Substantia nigra (tissue), 51 donors: ENCODE measurements at places on chromosomes 7 and 10.

GRCh38 chr7:20700453-20701227 is 85.2 kb downstream of the ABCB5 start:
- DNase-seq, result no peak

- DNase-seq, result no peak
Measured at GRCh38 chr10:88664142-88664541, at the start of gene LIPF. LIPF (plus strand) TSS chr10:88664442; CDS start chr10:88667298, 2,856 bp downstream.

DNA sequence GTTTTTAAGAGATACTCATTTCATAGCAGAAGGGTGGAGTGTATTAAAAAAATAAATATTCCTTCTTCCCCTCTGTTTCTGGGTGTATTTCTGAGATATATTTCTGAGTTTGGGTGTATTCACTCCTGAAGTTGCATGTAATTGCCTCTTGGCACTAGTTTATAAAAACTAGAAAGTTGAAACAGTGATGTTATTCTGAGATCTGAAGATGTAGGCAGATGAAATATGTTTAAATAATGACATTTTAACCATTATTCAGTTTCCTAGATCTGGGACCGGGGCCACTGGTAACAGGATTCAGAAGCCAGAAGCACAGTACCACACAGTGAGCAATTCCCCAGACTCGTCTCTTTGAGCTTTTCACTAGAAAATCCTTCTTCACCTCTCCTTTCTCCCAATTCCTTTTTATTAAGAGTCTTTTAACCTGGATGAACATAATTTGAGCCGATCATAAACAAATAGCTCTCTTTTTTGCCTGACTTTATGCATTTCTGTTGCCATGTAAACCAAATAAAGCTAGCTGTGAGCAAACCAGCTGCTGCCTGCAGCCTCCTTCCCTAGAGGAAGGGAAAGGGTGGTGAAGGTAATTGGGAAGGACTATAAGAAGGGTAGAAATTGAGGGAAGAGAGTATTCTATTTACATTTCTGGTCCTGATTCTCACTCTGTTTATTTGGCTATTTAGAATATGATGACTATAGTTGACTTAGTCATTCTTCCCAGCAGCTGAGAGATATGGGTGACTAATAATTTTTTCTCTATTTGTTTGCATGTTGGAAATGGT is 101.8 kb upstream of the STRIP2 start:
- no peak for DNase-seq

DNA sequence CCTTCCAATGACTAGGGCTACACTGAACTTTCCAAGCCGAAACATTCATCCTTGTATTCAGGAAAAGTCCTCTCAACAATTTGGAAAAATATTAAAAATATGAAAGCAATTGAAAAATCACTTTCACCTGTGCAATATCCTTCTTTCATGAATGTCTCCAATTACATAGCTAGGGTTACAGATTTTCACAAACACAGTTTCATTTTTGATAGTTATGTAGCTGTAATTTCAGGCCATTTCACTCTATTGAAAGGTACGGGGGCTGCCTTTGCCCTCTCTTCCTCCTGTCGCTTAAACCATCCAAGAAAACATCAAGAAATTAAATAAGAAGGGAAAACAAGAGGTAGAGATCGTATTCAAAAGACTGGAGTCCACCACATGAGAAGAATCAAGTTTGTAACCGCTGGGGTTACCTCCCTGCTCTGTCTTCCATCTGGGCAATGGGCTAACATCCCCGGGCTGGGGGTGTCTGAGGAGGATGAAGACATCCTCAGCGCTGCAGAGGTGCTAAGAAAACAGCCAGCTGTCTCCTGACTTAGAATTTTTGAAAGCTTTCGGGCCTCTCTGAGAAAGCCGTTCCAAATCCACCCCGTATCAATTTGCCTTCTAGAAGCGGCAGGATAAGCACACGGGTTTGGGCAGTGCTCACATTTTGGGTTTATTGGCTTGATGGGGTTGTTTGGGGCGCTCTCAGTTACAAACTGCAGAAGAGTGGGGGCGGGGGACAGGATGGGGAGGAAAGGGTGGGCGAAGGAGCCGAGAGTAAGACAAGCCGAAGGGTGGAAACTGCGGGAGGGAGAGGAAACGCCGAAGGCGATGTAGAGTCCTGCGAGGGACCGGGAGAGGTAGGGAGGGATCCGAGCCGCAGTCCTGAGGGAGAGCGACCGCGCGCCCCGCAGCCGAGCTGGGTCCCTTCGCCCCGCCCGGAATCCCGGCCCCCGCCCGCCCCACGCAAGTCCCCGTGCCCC is 24.3 kb upstream of the VAX1 start:
- DNase-seq, result no peak

DNA sequence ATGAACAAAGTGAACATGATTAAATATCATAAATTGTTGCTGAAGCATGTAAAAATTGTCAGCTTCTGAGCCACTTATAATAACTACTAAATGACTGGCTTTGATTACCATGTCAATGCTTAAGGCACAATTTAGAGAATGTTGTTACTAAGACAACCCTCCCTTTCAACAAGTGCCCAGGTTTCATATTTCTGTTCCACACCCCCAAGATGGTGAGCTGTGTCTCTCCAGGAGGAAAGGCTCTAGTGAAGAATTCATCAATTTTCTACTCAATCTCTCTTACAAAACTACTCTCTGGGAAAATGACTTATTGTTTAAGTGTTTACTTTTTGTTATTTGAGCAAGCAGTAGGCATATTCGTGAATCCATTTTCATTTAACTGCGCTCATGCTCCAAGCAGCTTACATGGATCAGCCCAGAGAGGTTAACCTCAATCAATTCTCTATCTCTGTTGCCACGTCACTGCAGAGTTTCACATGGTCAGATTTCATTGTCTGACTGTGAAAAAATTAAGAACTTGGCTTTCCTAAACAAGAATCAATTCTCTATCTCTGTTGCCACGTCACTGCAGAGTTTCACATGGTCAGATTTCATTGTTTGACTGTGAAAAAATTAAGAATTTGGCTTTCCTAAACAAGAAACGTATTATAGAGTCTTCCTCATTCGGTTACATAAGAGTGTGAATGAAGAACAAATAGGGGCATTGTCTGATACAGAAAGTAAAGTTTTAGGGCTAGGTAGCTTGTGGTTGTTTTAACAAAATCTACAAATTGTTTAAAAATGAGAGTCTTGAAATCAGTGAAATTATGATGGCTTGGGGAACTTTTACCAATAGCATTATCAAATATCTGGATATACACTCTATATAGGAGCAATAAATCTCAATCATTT is 49.7 kb downstream of the CCDC71L start:
- DNase-seq, result no peak

DNA sequence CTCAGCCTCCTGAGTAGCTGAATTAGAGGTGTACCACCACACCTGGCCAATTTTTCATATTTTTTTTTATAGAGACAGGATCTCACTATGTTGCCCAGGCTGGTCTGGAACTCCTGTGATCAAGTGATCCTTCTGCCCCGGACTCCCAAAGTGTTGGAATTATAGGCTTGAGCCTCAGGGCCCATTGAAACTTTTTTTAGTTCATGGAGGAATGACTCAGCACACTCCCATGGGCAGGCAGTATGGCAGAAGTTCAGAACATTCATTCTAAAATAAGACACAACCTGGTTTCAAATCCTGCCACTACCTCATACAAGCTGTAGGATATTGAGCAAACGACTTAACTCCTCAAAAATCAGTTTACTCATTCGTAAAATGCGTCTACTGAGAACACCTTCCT is 320.4 kb upstream of the SP8 start:
- DNase-seq, result no peak

DNA sequence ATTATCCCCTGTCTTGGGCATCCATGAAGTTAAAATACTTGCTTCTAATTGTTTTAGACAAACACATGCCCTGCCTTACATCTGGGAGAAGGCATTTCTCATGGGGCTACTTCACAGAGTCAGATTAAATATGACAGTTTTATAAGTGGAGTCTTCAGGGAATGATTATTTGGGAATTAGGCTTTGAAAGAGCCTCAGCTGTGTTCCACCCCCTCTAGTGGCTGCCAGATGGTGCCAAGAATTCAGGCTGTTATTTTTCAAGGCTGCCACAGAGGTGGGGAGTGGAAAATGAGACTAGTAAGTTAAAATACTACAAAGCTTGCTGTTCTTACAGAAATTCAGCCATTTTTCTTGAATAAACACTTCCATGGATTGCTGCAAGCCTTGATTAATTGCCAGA is 45.8 kb upstream of the DNAH11 start:
- DNase-seq, result no peak

DNA sequence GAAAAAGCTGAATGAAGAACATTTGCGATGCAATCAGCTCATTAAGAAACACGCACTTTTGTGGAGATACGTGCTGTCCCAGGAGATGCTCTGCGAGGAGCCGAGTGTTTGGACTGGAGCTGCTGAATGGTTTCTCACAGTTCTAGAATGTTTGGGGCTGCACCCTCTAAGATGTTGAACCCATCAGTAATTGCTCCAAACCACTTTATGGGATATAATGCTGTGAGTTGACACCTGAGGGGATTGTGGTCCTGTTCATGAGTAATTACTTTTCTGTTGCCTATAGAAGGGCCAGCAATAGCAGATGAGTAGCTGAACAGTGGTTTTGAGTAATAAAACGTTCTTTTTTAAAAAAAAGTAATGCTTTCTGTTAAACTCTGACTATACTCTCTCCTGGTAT is 63.1 kb downstream of the IKZF1 start:
- DNase-seq, result no peak

GRCh38 chr10:31095677-31096560 is 64.3 kb upstream of the ZNF438 start:
- DNase-seq, result no peak

- DNase-seq, result no peak
Measured at GRCh38 chr7:103771294-103771693, 218.2 kb downstream of the RELN start.

DNA sequence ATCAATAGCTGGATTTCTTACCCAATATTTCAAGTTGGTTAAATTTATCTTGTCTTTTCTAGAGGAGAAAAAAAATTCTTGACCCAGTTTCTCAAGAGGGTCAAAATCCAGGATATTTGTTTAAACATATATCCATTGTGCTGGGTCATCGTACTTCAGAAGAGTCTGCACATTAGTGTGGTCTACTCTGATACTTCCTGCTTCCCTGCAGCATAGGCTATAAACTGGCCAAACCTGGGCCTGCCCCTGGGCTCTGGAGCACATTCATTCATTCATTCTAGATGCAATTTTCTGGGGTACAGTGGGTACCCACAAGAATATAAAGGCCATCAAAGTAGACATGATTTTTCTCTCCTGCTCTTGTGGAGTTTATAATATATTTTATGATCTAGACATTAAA is 142.1 kb upstream of the WNT16 start:
- DNase-seq, result no peak

GRCh38 chr7:37999673-38000072 is 79.2 kb downstream of the EPDR1 start:
- DNase-seq, result no peak

DNA sequence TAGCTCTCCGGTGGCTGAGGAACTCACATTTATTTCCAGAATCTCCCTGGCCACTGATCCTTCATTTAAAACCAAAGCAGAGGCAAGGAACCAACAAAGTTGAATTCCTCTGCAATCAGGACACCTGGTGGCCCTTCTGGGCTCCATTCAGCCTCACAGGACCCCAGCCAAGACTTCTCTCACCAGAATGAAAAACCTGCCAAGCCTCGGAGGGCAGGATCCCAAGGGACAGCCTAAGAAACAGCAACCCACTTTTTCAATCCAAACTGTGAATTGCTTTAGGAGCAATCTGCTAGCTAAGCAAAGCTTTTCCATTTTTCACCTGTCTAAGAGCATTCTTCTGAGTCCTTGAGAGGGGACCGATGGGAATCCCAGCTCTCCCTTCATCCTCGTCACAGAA is 34.6 kb downstream of the OAT start:
- DNase-seq, result no peak

DNA sequence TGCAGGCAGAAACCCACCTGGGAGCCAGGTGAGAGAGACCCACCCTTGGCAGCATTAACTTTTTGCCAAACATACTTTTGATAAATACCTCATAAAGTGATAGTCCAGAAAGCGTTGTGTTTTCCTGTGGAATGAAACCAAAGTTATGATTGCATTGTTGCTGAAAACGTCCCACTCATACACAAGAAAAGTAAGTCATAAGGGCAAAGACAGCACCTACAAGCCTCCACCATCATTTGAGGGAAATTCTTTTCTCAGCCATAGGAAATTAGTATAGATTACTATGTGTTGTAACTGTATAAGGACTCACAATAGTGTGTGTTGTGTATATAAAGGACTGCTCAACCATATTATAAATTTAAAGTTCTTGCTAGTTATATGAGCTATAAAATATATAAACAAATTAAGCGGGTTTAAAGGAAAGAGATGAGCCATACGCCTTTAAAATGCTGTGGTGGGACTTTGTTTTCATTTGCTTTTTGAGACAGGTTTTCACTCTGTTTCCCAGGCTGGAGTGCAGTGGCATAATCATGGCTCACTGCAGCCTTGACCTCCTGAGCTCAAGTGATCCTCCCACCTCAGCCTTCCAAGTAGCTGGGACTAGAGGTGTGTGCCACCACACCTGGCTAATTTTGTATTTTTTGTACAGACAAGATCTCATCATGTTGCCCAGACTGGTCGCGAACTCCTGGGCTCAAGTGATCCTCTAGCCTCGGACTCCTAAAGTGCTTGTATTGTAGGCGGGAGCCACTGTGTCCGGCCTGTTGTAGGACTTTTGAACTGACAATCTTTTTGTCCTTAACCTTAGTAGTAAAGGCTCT is 160.8 kb downstream of the PKD1L1 start:
- DNase-seq, result no peak

GRCh38 chr7:41915871-41916270 is 213.0 kb upstream of the INHBA start:
- DNase-seq, result no peak

GRCh38 chr7:158187694-158187994 is 400.0 kb downstream of the PTPRN2 start:
- no peak for DNase-seq

GRCh38 chr7:22082553-22082885 is 136.8 kb upstream of the CDCA7L start:
- no peak for DNase-seq

DNA sequence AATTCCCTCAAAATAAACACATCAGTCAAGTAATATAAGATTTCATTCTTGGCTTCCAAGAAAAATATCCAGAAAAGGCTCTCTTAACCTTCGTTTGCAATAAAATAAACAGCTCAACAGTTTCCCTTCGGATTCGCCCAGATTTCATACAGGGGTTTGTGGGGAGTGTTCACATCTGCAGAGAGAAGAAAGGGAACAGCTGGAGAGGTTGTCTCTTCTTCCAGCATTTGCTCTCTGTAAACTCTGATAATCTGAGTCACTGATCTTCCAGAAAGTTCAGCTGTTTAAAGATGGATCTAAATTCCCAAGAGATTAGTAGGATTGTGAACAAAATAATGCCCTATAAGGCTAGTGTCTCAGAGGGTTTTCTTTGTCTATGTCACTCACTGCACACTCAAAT is 277.9 kb downstream of the HPSE2 start:
- DNase-seq, result no peak

- no peak for DNase-seq
Measured at GRCh38 chr10:1270490-1270889, 214.3 kb downstream of the WDR37 start.

DNA sequence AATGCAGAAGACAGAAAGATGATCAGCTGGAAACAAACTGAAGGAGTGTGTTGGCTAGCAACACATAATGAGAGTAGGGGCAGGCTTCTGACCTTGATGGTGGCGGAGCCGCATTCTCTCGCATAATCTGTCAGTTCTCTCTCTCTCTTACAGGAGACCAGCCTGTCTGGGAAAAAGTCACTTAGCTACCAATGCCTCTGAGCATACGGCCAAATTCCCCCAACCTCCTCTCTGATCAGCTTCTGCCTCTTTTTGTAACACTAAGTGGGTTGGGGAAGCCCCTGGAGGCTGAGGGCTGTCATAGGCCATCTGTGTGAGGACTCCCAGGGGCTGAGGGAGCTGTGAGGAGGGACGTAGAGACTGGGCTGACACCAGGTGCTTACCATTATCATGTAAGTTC is 104.6 kb downstream of the HIPK2 start:
- no peak for DNase-seq
